Activated CD4-positive, CD25-positive, alpha-beta regulatory T cell (primary cell): ENCODE measurements at places on chromosomes 11 and 22.

DNA sequence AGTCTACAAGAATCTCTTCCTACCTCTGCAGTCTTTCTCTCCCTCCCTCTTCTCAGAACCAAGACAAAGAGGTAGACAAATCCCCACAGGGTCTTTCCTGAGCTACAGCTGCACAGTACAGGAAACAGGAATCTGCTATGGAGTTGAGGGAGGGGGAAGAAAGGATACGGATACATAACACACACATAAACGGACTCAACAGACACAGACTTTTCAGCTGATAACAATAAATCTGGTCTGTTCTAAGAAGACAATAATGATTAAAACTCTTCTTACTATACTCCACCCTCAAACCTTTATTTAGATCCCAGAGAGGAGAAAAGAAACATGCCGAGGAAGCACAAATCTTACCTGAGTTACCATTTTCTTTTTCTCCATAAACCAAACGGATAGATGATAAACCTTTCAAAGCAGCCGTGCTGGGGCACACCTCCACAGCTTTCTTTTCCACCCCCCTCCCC lies 122.2 kb downstream of the APOL5 start:
- DNase-seq: no peak

DNA sequence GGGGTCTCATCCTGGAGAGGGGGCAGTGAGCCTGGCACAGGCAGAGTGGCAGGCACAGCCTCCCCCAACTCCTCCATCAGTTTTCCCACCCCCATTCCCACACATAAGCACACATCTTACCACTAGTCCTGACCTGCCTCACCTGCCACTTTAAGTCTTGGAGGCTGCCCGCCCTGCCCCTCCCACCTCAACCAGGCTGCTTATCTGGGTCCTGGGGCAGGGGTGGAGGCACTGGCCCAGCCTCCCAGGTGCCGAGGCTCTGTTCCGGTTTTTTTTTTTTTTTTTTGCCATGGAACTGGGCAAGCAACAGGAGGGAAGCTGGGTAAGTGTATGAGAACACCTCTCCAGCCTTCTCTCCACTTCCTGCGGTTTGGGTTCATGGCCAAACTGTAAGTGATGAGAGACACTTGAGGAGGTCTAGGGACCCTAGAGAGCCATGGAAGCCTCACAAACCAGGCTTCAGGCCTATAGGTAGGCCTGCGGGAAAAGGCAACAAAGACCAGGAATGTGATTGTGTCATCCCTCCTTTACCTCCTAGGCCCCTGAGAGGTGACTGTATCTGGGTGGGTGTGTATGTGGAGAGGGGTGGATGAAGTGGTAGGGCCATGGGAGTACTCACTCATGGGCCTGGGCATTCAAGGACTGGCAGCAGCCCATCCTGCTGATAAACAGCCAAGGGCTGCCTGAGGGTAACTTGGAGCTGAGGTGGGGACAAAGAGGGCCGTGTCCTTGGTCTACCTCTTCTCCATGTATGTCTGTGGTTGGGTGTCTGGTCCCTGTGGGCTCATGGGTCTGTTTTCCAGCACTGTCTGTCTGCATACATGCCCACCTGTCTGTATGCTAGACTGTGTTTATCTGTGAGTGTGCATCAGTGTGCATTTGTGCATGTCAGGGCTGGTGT lies 22.6 kb downstream of the PHLDB1 start:
- no peak for DNase-seq

- DNase-seq: no peak
Measured at GRCh38 chr11:10441652-10442503, 13.2 kb upstream of the AMPD3 start.

DNA sequence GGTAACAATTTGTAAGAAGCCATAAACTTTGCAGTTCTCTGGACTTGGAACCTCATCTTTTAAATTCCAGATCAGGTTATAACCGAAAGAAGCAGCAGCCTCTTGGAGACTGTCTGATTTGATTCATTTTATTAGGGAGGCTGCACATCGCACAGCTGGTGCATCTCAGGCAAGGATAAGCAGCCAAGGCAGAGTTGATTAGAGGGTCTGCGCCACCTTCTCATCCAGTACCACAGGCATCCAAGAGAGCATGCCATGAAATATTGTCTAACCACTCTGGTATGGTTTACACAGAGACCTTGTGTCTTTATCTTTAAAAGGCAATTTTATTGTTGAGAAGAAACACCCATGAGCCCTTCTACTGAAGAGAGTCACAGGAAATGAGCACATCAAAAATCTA lies 16.2 kb upstream of the CWF19L2 start:
- DNase-seq: no peak

DNA sequence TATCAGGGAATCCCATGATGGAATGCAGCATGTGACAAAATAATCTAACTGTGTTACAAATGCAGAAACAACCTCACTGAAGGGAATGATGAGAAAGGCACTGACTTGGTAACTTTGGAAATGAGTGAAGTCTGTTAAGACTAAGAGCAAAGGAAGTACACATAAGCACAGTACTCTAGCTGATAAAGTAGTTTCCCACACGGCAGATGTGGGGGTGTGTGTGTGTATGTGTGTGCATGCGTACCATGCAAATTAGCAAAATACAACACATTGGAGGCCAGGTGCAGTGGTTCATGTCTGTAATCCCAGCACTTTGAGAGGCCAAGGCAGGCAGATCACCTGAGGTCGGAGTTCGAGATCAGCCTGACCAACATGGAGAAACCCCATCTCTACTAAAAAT lies 16.6 kb upstream of the NLRP6 start:
- no peak for DNase-seq

DNA sequence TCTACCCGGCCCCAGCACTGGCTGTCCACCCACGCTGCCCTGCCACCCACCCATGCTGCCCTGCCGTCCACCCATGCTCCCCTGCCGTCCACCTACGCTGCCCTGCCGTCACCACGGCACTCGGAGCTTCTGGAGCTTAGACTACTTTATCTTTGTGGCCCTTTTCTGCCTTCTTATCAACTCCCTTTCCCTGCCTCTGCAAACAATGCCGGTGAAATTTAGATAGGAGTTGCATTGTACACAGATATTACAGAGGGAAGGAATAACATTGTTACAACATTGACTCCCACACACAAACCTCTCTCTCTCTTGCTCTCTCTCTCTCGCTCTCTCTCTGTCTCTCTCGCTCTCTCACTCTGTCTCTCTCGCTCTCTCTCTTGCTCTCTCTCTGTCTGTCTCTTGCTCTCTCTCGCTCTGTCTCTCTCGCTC lies 33.7 kb upstream of the BRSK2 start:
- DNase-seq: no peak

GRCh38 chr22:29697853-29698598 lies 21.8 kb upstream of the CABP7 start:
- no peak for DNase-seq

GRCh38 chr11:11806074-11806473 lies 35.7 kb upstream of the USP47 start:
- DNase-seq: no peak

DNA sequence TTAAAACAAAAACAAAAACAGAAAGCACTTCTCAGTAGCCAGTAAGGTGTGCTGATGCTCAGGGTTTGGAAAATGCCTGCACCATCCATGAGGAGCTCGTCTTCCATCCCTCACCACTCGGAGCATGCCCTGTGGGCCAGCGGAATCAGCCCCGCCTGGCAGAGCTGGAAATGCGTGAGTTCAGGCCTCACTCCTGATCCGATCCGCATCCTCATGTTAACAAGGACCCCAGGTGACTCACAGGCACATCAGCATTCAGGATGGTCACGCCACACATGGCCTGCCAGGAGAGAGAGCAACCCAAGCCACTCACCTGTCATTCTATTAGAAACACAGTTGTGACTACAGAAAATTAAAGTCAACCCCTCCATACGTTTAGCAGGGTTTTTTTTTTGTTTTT lies 188.5 kb downstream of the MPPED1 start:
- no peak for DNase-seq

- DNase-seq: no peak
Measured at GRCh38 chr11:62499944-62500649, 46.5 kb downstream of the AHNAK start.

- no peak for DNase-seq
Measured at GRCh38 chr11:79697905-79698304, 257.1 kb upstream of the TENM4 start.

GRCh38 chr22:47046411-47047065 lies 284.1 kb downstream of the TBC1D22A start:
- DNase-seq: no peak

DNA sequence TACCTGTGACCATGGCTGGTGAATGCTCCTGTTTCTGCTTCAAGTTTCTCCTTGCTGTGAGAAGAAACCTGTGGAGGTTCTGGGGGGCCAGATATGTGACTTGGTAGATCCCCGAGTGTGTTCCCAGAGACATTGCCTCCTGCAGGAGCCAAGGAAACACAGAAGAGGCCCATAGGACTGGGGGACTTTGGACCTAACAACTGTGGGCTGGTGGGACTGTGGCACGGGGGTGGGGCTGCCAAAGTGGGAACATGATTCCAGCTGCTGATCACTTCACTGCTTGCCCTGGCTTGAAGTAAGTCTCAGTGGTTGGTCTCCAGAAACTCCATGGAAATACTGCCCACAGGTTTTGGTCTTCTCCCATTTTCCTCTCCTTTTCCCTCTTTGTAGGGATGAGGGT lies 4.1 kb upstream of the NR1H3 start:
- no peak for DNase-seq

DNA sequence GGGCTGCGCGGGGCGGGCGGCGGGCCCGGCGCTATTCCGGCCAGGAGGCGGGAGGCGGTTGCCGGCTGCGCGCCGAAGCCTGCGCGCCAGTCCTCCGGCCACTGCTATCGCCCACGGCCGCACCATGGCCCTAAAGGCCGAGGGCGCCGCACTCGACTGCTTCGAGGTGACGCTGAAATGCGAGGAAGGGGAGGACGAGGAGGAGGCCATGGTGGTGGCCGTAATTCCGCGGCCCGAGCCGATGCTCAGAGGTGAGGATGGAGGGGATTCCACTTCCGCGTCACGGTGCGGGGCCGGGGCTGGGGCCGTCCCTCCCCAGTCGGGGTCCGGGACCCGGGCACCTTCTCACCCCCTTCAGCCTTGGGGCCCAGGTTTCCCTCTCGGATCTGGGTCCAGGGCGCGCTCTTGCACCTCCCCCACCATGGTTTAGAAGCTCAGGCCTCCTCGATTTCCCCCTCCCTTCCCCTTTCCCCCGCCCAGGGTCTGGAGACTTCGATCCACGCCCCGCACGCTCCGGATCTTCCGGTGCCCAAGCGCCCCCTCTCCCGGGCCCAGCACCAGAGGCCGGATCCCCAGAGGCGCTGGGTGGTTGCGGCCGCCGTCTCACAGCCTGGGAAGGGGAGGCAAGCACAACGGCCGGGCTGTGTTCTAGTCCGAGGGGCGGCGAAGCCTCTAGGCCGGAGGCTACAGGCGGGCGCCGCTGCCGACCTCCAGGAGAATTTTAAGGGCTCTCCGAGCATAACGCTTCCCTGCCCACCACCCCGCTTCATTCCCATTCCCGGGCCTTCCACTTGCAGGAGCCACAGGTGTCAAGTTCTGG lies 517 bp downstream of the SPINDOC start:
- DNase-seq: no peak

- DNase-seq: no peak
Measured at GRCh38 chr22:47435204-47435487, 672.7 kb downstream of the TBC1D22A start.

- DNase-seq: no peak
Measured at GRCh38 chr11:134258577-134258976, 5.2 kb downstream of the ACAD8 start.

DNA sequence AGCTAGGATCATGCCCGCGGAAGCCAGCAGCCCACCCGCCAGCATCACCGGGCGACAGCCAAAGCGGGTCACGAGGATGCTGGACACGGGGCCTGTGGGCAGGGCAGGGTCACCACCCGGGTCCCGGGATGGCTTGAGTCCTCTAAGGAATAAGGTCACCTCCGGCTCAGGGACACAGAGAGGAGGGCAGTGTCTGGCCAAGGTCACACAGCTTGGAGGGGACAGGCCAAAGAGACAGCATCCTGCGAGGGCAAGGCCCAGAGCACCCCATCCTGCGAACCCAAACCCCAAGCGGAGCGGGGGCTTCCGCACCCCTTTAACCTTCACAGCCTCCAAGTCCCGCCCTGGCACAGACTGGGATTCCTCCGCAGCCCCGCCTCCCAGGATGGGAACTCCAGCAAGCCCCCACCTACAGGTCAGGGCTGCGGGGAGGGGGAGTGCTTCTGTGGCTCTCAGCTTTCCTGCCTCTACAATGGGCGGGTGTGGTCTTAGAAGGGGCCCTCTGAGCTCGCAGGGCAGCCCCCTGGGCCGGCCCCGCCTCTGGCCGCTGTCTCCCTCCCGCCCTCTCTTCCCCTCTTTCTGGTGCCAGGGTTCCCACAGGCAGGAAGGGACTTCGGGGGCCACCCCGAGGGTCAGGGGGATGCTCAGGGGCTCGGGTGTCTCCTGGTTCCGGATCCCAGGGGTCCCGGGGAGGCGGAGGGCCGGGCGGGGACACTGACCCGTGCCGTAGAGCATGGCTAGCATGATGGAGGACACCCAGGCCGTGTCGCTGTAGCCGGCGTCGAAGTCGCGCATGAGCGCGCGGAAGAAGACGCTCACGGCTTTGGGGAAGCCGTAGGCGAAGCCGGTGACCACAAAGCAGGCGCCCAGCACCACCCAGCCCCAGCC lies 1.8 kb downstream of the SLC16A8 start:
- DNase-seq: no peak

DNA sequence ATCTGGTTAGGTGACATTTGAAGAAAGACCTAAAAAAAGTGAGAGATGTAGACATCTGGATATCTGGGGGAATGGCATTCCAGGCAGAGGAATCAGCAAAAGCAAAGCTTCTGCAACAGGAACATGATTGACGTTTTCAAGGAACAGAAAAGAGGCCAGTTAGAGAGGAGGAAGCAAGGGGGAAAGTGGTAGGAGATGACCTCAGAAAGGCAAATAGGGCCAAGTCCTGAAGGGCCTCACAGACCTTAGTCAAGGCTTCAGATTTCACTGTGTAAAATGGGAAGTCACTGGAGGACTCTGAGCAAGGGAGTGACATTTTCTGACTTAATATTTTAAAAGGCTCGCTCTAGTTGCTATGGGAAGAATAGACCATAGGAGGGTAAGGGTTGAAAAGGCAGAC lies 9.7 kb downstream of the DEUP1 start:
- DNase-seq: no peak

DNA sequence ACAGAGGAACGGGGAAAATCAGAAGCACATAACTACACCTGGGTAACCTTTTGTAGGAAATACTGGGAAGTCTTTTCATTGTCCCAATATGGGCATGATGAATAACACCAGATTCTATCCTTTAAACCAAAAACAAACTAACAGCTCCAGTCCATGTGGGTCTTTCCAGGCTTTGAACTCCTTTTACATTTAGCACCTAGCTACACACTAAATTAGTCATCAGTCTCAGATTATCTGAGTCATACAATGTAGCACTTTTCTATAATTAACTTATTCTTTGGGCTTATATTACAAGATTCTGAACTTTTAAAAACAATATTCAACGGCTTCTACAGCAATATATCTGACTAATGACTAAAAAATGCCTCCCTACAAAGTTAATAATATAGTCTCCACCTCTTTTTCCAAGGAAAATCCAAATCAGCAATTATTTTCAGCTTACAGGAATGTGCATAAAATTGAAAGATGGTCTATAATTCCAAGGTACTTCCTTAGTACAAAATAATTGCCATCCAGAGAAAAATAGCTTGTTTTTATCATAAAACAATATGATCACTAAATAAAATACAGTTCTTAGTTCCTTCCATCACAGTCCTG lies 26.3 kb downstream of the STK33 start:
- DNase-seq: no peak
